ENCODE measurements at places on chromosomes 12 and 14.

DNA sequence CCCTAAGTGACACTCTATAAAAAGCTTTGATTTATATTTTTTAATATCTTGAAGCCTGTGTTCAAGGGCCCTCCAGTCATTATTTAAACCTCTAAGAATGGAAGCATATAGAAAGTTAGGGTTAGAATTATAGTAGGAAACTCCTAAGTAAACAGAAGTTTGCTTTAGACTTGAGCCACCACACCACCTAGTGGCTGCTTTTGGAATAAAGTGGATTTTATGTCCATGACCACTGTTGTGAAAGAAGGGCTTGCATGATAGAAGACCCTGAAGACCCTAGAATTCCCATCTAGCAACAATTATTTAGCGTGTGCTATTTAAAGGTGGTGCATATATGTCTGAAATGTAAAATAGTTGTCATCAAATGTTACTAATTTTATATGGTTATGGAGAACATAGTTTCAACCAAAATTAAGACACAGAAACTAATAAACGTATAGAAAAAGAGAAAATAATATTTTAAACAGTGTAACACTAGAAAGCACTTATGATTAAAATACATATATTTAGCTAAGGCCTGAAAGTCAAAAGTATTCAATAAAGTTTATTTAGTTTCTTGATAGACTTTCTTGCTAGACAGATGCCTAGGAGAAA, 21.3 kb downstream of the LRRIQ1 start:
- DNase-seq: no peak

DNA sequence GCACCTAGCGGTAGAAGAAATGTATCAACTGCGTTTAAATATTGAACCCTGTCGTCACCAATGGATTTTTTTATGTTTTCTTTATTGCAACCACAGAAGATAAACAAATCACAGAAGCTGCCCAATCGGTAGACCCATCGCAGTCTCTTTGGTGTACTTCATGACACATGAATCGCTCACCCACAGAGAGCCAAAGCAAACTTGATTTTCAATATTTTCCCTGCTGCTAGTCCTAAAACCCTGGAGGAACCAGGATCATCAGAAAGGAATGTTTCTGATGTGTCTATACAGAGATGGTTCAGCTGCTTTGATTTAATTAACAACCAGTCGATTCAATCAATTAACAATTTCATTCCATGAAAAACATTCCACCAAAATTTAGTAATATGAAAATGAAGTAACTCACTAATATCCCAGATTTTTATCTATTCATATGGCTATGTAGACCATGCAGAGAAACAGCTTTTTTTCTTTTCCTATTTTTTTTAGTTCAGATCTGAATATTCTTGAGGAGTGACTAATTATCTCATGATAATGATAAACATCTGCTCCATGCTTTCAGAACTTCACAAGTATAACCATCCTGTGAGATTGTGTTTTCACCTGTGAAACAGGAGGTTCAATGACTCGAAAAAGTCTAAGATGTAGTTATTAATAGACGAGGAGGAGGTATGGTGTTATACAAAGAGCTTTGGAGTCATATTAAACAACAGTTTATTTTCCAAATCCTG, 46.1 kb downstream of the DIO2 start:
- no peak for DNase-seq

- no peak for DNase-seq
Measured at GRCh38 chr14:103538291-103539055, 9.5 kb downstream of the TRMT61A start.

- DNase-seq: no peak
Measured at GRCh38 chr12:81797100-81797499, 38.0 kb upstream of the PPFIA2 start.

GRCh38 chr12:53602176-53602864, 23.9 kb downstream of the ATF7 start:
- no peak for DNase-seq

DNA sequence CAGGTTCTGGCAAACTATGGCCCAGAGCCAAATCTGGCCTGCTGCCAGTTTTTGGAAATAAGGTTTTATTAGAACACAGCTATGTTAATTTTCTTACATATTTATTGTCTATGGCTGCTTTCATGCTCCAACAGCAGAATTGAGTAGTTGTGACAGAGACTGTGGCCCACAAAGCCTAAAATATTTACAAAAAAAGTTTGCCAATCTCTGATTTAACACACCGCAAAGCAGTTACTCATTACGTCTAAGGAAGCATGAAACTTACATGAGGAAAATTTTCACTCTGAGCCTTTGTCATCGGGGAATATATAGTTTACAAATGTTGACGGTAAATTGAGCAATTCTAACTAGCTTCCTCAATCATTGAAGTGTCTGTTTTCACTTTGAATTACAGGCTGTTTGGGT, 96.5 kb downstream of the UNC79 start:
- DNase-seq: no peak

- DNase-seq: no peak
Measured at GRCh38 chr12:68439368-68440045, 107.3 kb upstream of the MDM1 start.

GRCh38 chr14:100862277-100862676, 36.4 kb downstream of the MEG3 start:
- no peak for DNase-seq

DNA sequence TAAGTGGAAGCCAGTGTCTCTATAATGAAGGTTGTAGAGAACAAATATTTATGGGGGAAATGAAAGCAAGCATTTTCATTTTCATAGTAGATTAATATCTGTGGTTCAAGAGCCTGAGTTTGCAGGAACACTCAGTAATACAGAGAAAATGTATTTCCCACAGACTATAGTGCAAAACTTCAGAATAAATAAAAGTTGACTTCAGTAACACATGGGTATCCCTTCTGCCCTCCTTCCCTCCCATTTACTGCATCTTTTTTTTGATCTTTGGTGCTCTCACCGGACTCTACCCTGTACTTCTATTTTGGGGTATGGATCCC, 75.3 kb upstream of the AMN1 start:
- no peak for DNase-seq

DNA sequence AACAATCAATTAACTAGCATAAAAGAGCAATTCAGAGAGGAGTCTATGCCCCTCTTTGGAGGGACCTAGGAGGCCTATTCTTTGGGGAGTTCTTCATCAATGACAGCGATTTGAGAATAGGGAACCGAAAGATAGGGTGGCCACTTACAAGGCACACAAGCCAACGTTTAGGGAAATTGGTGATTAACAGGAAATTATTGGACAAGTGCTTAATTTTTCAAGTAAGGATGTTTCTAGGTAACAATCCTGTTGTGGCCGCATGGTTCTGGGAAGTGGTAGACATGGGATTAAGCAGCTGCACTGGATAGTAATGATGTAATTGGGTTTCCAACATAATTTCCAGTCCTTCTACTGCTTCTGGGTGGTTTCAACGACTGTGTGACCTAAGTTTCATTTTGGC, 83.2 kb downstream of the HMGA2 start:
- no peak for DNase-seq

DNA sequence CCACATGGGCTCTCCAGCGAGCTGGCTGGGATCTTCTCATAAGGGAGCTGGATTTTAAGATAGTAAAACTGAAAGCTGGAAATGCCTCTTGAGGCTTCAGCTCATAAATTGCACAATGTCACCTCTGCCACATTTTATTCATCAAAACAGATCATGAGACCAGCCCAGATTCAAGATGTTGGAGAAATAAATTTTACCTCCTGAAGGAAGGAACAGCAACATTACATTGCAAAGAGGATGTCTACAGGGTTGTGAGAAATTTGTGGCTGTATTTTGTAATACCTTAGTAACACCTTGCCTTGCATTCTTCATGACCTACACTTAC, 43.1 kb upstream of the KRR1 start:
- no peak for DNase-seq
